Activated gamma-delta T cell (primary cell): ENCODE measurements at places on chromosomes 5 and 9.

DNA sequence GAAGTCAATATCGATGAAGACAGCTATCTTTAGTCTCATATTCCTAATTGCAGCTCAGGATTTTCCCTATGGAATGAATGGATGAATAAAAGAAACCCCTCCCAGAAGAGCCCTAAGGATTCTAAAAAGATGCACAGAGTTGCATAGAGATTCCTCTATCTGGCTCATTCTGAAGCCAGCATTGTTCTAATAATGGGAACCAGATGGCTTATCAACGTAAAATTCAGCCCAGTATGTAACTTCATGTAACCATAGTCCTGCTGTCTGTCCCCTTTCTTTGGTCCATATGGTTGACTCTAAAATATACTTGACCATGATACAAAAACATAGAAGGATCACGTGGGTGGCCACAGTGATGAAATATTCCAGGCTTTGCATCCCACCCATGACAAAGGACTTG is 508.6 kb downstream of the RASEF start:
- DNase-seq, result no peak

DNA sequence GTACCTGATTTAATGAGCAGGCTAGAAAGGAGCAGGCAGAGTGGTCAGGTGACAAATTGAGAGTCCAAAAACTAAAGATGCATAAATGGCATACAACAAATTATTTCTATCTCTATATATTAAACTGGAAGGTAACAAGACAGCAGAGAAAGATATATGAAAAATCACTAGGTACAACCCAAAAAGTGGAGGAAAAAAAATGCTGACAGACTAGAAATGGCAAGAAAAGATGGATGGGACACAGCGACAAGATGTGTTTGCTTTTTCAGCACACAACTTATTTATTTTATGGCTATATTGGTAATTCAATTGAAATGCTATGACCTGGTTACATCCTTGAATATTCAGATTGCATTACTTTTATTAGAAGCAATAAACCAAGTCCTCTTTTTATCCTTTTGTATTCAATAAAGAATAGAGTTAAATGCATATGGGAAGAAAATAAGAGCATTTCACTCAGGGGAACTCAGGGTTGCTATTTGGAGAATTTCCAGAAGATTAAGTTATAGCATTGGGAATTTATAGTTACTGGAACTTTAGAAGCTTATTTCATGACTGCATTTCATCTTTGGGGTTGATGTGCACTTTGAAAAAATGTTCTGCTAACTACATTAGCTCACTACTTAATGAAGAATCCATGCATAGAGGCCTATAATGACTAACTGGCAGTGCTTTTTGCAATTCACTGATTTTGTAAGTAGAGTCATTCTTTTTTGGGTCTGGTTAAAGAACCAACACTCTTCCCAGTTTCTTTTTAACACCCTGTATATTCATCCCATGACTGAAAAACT is 566.6 kb upstream of the TUSC1 start:
- DNase-seq, result no peak

- no peak for DNase-seq
These were observed 181.7 kb upstream of the KIF2A start for GRCh38 chr5:62124266-62124665.

- DNase-seq, result peak; percentile 10
These were observed 75.0 kb downstream of the STK10 start for GRCh38 chr5:172113036-172113435.

DNA sequence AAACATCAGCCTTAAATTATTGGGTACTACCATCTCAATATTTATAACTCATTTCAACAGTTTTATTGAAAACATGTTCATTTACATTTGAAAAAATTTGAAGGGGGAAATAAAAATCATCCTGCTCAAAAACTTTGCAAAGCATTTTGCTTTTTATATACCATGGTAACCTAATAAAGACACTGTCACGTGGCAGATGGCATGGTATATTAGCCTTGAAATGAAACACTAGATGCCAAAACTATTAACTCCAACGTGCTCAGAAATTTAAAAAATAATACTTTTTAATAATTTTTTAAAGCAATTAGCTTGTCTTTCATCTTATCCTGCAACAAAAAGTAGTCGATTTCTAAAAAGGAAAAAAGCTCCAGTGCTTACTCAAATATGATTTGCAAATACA is 88.6 kb upstream of the NFIB start:
- DNase-seq, result no peak

DNA sequence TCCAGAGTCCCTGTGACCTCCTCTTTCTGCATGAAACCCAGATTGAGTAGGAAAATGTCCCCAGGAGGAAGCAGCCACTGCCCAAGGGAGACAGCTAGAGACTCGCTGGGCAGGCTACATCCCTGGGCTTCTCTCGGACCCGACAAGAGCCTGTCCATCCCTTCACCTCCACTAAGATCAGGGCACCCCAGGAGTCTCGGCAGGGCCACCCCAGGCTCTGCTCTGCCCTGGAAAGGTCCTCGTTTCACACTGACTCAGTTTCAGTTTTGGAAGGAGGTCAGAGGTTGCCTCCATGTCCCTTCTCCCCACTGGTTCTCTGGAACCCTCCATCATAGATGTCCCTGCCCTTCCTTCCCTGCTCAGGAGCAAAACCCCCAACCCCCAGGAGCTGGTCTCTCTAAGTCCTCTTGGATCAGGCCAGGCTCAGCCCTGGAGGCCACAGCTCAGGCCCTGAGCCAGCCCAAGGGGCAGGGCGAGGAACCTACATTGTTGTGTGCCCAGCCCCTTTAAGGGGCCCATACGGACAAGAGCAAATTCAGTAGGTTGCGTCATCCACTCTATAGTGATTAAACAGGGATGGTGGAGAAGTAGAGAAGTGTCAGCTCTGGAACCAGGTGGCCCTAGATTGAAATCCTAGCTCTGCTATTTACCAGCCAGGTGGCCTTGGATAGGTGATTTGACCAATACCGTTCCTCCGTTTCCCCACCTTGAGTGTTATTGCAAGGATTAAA is 37.4 kb downstream of the C9orf50 start:
- no peak for DNase-seq

- no peak for DNase-seq
These were observed 10.4 kb upstream of the PTGES start for GRCh38 chr9:129762985-129763926.

GRCh38 chr5:107766439-107766838 is 95.7 kb upstream of the EFNA5 start:
- no peak for DNase-seq

DNA sequence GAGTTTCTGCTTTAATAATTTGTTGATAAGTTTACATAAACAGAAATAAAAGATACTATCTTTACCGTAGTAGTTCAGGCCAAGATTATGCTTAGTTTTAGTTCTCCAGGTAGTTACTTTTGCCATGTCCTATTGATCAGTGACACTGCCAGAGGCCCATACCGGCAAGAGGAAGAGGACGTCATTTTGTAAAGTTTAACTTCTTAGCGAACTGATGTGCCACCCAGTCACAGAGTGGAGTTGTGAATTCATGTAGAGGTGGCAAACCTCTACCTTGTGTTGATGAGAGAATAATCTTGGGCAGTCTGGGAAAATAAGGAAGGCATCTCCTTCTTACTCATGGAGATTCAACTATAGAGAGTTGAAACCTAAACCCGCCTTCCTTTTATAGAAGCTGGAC is 21.8 kb downstream of the RGMB start:
- DNase-seq, result no peak

DNA sequence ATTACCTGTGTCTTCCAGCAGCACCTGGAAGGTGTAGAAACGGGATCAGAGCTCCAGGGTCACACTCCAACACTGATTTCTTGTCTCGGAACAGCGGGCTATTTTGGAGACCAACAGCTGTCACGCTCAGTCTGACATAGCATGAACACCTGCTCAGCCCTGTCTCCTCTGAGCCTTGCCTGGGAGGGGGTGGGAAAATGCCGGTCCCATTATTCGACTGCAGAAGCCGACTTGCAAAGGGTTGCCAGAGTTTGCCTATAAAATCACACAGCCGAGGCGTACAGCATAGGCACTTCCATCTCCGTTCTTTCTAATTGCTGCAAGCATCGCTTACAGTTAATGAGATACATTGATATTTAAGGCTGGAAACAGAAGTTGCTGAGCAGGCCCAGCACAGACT is 300.8 kb upstream of the MSX2 start:
- DNase-seq, result no peak
